ENCODE measurements at places on chromosomes 2 and 18. TPM values are rescaled to one million over a fixed set of nuclear protein-coding genes. Genes with fewer than 3 reads are reported as not detected.

The DCTN1 gene
- 127 TPM for total RNA-seq

The PCGF1 gene
- total RNA-seq, result 17.5 TPM

DNA sequence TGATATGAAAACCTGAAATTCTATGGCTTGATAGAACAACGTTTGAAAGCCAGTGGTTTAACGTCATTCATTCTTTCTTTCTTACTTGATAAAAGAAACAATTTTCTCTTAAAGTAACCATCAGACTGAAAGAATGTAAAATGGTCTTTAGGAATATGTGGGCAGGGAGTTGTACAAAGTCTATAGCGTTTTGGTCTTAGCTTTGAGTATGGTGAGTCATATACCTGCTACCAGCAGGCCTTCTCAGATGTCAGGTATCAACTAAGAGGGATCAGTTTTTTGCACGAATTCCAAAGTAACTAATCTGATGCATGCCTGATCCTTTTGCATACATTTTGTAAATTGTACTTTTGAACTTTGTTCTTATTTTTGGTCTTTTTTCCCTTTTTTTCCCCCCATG lies 101.5 kb upstream of the DSEL start:
- H3K4me3 ChIP-seq, result no peak overlapping the region
- no peaks in the 10 kb centered on the region for H3K36me3 ChIP-seq
- H3K4me1 ChIP-seq, result no peaks in the 10 kb centered on the region
- no peaks in the 10 kb centered on the region for H3K27me3 ChIP-seq
- no peak for DNase-seq

GRCh38 chr2:61463769-61464475 lies 7.0 kb downstream of the USP34 start:
- no peak overlapping the region for H3K27ac ChIP-seq
- no peaks in the 10 kb centered on the region for H3K27me3 ChIP-seq
- no peaks in the 10 kb centered on the region for H3K36me3 ChIP-seq
- DNase-seq, result no peak
- H3K4me1 ChIP-seq, result peaks cover 12% of the 10 kb centered on the region
- H3K4me3 ChIP-seq, result no peak overlapping the region

The IL1R2 gene
- total RNA-seq, result 3.2 TPM

DNA sequence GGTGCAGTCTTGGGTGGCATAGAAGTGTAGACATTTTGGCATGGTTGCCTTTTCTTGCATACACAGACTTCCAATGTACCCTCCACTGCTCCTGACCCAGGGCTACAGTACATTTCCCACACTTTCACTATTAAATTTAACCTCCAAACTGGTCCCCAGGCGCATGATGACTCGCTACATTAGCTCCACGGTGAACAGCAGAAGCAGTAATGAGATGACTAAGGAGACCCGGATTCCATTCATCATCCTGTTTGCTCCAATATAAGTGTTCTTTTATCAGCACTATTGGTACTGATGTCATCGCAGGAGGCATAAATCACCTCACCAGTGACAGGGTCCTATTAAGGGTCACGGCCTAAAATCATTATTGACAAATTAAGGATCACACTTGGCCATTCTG lies 316.5 kb downstream of the EN1 start:
- H3K4me1 ChIP-seq, result no peaks in the 10 kb centered on the region
- H3K27me3 ChIP-seq, result no peaks in the 10 kb centered on the region
- no peak overlapping the region for H3K4me3 ChIP-seq
- no peak for DNase-seq
- H3K27ac ChIP-seq, result no peak overlapping the region

The RAB6C gene
- 0.08 TPM for total RNA-seq

- H3K4me1 ChIP-seq, result peaks cover 16% of the 10 kb centered on the region
- no peaks in the 10 kb centered on the region for H3K27me3 ChIP-seq
- H3K27ac ChIP-seq, result no peak overlapping the region
- no peak for DNase-seq
- no peak overlapping the region for H3K4me3 ChIP-seq
- no peaks in the 10 kb centered on the region for H3K36me3 ChIP-seq
Measured at GRCh38 chr2:43302961-43303494, 76.6 kb upstream of the ZFP36L2 start.
